ENCODE measurements at places on chromosomes 6 and 20.

GRCh38 chr6:32084780-32085179, 24.4 kb downstream of the TNXB start:
- DNase-seq, result no peak

GRCh38 chr6:85127168-85127498, 322.8 kb upstream of the NT5E start:
- DNase-seq, result no peak

- DNase-seq, result no peak
These were observed 256.5 kb upstream of the RIN2 start for GRCh38 chr20:19501476-19502115.

DNA sequence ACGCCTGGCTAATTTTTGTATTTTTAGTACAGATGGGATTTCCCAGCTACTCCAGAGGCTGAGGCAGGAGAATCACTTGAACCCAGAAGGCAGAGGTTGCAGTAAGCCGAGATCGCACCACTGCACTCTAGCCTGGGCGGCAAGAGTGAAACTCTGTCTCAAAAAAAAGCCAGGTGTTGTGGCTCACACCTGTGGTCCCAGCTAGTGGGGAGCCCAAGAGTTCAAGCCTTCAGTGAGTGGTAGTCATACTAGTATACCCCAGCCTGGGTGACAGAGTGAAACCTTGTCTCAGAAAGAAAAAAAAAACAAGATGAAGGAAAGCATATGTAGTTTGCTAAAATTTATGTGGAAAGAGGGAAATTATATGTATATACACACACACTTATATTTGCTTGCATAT, 20.0 kb upstream of the POU5F1 start:
- DNase-seq, result no peak

DNA sequence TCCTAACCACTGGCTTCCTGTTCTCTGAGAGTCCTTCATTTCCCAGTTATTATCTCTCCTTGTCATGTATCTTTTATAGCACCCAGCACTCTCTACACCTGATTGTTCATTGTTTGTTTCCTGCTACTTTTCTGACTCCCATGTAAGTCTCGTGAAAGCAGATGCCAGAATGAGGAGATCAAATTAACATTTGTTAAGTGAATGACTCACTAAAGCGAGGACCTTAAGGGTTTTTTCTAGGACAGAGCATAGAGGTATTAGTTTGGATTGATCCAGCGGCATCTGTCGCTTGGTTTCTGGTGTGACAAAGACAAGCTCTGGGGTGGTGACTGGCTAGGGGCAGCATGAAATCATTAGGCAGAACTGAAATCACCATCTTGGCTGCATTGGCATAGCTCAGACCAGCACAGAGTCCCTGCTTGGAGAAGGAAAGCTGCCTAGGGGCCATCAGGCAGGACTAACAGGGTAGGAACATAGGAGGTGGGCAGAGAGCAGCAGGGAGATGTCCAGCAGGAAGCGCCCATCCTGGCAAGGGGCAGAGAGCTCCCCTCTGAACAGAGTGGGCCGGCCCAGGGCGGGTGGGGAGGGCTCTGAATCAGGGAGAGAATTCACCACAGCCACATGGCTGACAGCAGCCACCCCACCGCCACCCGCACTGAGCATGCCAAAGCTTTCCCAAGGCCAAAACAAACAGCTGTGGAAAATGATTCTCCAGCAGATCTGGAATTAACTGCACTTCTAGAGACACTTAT, 97.1 kb upstream of the CEP85L start:
- peak; percentile 35 for DNase-seq

DNA sequence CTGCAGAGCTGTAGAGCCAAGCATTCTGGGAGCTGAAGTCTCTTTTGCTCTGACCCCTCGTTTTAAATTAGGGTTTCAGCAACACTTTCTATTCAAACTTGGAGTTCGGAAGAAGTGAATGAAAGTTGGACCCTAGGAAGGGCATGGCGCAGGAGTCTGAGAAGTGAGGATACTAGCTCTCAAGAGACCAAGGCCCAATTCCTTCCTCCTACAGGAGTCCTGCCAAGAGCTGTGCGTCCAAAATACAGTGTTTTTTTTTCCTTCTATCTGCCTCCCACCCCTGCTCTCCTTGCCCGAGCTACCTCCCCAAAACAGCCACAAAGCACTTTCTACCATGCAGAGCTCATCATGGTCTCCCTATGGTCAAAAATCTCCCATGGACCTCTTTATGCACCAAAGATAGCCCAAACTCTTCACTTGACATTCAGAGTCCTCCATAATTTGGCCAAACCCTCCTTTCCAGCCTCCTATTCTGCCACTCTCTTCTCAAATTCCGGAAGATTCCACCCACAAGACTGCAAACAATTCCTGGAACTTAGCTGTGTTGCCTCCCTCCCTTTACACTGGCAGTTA, 649 bp upstream of the CSNK2A1 start:
- DNase-seq, result no peak

DNA sequence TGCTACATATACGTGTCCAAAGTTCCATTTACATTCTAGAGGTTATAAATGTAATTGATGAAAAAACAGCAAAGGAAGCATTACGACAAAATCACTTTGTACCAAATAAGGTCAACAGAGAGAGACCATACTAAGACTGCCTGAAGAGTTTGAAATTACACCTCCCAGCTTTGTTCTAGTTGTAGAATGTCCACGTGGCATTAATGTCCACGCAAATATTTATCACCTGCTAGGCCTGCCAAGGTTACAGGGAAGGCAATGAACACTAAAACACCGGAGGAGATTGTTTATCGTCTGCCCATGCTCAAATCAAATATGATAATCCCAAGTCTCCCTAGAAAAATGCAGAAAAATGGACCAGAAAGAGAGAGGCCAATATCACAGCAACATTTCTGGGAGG, 6.2 kb downstream of the RALGAPA2 start:
- DNase-seq, result no peak

- peak; percentile 16 for DNase-seq
These were observed 33.0 kb downstream of the PRPH2 start for GRCh38 chr6:42689371-42689770.

DNA sequence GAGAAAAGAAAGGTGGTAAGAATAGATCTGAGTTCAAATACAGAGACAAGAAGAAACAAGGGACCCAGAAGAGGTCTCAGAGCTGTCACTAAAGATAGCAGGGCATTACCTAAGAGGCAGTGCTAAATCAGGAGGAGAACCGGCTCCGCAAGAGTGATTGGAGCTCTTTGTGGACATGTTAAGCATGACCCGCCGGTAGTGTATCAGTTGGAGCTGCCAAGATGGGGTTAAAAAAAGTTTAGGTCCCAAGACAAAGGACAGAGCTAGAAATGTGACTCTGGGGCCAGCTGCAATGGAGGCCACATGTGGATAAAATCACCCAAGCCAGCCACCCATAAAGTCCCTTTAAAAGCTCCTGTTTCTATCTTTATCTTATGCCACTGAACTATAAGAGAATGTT, 93.4 kb downstream of the MBOAT1 start:
- DNase-seq, result no peak

- DNase-seq, result no peak
These were observed 202.1 kb upstream of the PRDM1 start for GRCh38 chr6:105884011-105884410.

GRCh38 chr6:71396410-71396801, 107.8 kb downstream of the OGFRL1 start:
- no peak for DNase-seq

GRCh38 chr6:137631323-137631722, 137.1 kb upstream of the OLIG3 start:
- peak; percentile 68 for DNase-seq

- DNase-seq, result no peak
These were observed 57.0 kb downstream of the SOBP start for GRCh38 chr6:107546691-107547450.

DNA sequence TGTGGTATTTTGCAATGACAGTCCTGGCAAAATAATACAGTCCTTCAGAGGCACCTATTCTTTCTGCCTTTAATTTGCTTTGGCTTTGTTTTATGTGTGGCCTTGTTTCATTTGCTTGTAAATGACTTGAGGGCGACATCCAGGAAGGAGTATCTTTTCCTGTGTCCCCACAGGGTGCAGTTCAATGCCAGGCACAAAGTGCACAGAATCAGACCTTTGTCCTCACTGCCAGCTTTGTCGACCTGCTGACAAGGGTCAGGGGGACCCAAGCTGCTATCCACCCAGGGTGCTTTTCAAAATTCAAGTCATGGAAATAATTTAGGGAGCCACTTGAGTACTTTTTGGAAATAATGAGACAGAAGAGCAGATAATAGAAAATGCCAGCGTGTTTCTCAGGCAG, 37.0 kb upstream of the CDKN1A start:
- DNase-seq, result no peak

DNA sequence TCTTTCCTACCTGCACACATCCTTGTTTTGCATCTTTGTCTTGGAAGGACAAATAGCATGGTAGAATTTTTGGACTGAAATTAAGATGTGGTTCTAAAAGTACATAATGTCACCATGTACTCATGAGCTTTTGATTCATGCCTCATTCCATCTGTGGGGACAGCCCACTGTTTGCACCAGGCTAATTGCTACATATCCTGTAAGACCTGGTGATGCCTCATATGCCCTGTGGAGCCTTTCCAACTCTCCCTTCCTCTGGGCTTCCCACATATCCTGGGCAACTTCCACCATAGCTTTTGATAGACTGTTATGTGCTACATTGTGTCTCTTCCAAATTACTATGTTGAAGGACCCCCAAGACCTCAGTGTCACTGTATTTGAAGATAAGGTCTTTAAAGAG, 213.6 kb upstream of the PREP start:
- DNase-seq, result no peak

DNA sequence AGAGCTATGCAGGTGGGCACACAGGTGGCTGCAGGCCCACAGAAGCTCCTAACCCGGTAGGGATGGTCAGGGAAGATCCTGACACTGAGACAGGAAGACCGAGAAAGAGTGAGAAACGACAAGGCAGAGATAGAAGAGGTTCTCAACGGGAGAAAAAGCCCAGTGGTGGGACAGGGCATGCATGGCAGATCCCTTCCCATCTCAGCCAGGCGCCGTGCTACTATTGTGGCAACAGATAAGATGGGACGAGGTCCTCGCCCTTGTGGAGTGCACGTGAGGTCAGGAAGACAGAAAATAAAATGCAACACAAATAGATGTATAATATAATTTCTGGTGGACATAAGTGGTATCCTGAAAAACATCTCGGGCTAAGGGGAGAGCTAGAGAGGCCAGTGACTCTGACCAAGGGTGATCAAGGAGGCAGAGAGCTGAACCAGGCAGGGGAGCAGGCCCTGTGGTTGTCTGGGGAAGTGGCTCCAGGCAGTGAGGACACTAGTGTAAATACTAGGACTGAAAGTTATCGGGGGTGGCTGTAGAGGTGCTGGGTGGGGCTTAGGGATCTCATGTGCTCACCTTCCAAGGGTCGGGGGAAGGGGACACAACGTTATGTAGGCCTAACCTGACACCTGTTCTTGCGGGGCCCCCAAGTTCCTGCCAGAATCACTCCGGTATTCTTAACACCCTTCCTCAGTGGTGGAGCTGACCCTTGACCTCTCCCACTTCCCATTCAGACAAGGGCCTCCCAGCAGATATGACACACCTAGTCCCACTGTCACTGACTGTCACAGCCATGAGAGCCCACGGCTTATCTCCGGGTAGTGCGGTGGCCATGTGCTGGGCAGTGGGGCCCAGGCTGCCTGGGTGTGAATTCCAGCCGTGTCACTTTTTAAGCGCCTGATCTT, 1.0 kb downstream of the SRXN1 start:
- DNase-seq, result no peak

DNA sequence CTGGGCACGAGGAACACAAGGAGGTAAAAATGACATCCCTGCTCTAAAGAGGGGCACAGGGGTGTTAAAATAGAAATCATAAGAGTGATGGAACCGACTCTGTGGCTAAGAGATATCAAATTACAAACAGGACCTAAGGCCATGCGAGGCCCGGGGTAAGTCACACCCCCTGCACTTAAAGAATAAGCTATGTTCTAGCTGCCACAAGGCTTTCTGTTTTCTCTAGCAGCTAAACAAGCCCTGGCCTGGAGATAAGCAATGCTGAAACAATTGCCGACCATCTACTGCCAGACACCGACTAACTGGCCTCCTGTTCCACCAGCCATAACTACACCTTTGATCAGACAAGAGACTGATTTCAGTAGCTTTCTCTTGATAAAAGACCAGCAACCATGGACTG, 32.4 kb downstream of the MDGA1 start:
- no peak for DNase-seq

DNA sequence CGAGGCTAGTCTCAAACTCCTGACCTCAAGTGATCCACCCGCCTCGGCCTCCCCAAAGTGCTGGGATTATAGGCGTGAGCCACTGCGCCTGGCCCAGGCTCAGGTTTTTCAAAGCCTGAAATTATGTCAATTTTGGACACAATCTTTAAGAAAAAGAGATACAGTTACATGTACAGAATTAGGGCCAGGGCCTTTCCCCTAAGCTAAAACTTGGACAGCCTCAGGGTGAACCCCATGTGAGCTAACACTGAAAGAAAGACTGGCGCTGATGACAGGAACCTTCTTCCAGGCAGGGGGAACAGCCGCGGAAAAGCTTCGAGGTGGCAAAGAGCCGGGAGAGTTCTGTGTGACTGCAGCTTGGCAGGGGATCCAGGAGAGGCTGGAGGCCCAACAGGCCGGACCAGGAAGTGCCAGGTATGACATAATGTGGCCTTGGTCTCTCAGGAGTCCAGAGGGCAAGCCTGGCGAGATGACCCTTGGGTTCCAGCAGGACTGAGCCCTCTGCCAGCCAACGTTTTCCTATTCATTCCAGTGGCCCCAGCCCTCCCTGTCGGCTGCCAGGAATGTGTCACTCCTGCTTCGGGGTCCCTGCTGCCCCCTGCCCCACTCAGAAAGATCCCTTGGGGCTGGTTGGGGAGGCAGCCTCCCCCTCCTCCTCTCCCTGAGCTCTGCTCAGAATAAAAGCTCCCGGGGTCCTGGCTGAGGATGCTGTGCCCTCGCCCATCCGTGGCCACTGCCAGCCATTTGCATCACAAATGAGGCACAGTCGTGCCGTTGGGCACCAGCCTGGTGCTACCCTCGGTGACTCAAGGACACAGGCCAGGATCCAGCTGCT, 37.3 kb downstream of the RBM38 start:
- no peak for DNase-seq

GRCh38 chr6:3386374-3386857, 70.4 kb downstream of the SLC22A23 start:
- no peak for DNase-seq

DNA sequence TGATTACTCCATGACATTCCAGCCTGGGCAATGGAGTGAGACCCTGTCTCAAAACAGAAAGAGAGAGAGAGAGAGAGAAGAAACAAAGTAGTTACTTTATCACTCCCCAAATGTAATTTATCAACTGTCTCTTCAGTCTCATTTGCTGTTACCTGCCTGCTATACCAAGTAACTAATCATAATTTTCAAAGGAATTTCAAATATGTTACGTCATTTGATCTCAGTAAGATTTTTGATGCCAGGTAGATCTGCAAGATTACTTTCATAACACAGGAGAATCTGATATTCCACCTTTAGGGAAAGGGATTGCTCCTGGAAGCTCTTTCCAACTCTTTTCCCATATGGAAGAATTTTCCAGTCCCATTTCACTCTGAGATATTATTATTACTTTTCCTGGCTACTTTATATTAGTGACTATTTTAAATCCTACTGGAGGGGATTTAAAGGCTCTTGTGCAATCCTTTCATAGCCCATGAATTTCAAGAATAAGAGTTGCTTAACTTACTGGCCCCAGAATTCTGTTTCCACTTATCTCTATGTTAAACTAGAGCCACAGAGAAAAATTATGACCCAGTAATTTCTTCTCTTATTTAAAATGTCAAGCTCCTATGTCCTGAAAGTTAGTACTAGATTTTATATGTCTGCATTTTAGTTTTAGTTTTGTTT, 390.2 kb upstream of the FLRT3 start:
- DNase-seq, result no peak

GRCh38 chr6:90103056-90103800, 193.4 kb downstream of the BACH2 start:
- no peak for DNase-seq

- peak; percentile 61 for DNase-seq
These were observed 106.1 kb upstream of the AKIRIN2 start for GRCh38 chr6:87808005-87808757.

Measured in kidney glomerular epithelial cell (primary cell).